ENCODE measurements at places on chromosomes 1 and 21.

DNA sequence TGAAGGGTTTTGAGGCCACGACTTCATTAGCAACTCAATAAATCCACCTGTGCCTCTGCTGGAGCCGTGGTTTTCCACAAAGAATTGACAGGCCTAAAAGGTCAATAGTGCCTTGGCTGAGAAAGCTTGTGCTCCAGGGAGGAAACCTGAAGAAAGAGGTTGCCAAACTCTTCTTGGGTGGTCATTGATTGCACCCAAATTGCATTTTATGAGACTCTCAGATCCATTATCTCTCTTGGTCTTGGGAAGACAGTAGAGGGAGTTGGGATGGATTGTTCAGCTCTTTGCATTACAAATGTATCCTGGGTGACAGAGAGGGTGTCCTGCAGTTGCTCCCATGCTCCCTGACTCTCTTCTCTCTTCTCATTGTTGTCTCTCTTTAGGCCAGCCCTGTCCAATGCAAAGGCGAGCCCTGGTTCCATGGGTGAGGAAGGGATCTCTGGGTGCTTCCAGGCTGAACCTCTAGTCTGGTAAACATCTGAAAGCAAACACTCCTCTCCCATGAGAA is 46.1 kb upstream of the HTR1D start:
- DNase-seq: no peak

DNA sequence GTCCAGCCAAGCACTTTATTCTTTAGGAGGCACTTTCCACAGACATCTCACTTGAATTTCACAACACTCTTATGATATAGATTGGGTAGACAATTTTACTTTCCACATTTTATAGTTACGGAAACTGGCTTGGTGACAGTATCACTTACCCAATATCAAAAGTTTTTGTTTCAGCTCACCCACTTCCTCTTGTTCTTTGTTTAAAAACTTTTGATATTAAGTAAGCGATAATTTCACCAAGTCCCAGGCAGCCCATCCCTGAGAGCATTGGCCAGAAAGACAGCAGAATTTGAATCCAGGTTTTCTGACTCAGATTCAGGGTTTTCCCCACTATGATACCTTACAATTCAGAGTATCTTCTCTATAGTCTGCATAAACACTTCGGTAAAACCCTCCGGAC is 60.0 kb downstream of the LRIG2 start:
- no peak for DNase-seq

DNA sequence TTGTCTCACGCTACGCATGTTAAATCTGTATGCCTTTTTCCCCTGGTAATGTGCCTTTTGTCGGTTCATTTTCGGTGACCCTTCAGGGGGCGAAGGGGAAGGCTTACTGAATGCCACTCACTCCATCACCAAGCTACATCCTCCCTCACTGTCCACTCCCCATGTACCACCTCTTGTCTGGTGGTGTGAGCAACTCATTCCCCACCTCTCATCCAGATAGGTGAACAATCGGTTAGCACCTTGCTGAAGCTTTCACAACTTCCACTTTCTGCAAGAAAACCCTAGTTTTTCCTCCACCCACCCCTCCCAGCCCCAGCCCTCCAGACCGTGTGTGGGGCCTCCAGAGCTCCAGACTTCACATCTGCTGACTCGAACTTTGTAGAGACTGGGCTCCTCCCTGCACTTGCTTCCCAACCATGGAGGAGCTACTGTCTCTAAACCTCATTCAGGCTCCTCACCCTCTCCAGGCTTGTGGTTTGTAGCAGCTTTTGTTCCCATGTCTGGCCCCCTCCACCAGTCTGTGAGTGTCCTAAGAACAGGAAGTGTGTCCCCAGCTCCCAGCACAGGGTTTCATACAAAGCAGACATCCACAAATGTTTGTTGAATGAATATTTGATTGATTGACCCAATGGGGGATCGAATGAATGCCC is 48.4 kb upstream of the RUNX3 start:
- no peak for DNase-seq

- no peak for DNase-seq
Measured at GRCh38 chr1:41639332-41639936, 155.0 kb upstream of the EDN2 start.

GRCh38 chr1:55216096-55216495 is 932 bp upstream of the USP24 start:
- DNase-seq: no peak

GRCh38 chr21:20013851-20014250 is 984.4 kb upstream of the NCAM2 start:
- no peak for DNase-seq

- no peak for DNase-seq
Measured at GRCh38 chr1:162397039-162397448, 14.9 kb downstream of the SH2D1B start.

GRCh38 chr1:116724765-116725375 is 29.4 kb upstream of the CD2 start:
- DNase-seq: peak; percentile 75

GRCh38 chr21:42581336-42581992 is 67.8 kb downstream of the SLC37A1 start:
- no peak for DNase-seq

- no peak for DNase-seq
Measured at GRCh38 chr1:18322368-18323032, 158.2 kb upstream of the KLHDC7A start.

- DNase-seq: no peak
Measured at GRCh38 chr1:36178471-36179219, 22.7 kb downstream of the MAP7D1 start.

DNA sequence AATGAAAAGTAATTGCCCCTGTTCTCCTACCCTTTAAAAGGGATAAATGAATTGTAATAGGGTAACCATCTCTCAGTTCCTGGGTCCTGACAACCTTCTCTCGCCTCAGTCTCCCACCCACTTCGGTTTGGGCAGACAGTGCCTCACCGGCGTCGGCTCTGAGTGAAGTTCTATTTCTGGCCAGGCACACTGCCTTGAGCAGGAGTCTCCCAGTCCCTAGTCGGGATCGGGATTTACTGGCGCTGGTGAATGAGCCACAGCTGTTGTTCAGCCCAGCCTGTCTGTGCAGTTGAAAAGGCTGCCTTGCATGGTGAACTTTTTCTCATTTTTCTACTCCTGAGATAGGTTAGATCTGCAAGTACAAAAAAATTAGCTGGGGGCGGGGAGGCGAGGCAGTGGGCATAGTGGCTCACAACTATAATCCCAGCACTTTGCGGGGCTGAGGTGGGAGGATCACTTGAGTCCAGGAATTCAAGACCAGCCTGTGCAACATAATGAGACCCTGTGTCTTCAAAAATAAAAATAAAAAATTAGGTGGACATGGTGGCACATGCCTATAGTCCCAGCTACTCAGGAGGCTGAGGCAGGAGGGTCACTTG is 7.4 kb downstream of the PLEKHM2 start:
- no peak for DNase-seq

DNA sequence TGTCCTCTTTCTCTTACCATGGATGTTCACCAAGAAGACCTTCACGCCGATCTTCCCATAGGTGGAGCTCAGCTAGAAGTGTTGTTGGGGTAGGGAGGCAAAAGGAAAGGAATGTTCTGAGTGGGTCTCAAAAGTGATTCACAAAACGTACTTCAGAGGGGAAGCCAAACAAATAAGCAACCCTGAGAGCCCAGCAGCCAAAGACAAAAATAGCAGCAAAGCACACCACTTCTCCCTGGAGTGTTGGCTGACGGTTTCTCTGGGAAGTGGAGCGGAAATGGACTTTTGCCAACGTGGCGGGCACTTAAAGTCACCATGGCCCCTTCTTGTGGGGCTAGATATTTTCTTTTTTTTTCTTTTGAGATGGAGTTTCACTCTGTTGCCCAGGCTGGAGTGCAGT is 23.1 kb downstream of the SLC26A9 start:
- no peak for DNase-seq

All from stimulated activated CD4-positive, alpha-beta T cell treated with anti-CD3 and anti-CD28 coated beads, TNF-alpha, amount 100 ng/mL, for 24 hours (primary cell).